ENCODE measurements at places on chromosomes 2 and 18. TPM values are rescaled to one million over a fixed set of nuclear protein-coding genes. Genes with fewer than 3 reads are reported as not detected.

GRCh38 chr2:8281950-8282857 is 399.7 kb upstream of the ID2 start:
- no peak for DNase-seq

DNA sequence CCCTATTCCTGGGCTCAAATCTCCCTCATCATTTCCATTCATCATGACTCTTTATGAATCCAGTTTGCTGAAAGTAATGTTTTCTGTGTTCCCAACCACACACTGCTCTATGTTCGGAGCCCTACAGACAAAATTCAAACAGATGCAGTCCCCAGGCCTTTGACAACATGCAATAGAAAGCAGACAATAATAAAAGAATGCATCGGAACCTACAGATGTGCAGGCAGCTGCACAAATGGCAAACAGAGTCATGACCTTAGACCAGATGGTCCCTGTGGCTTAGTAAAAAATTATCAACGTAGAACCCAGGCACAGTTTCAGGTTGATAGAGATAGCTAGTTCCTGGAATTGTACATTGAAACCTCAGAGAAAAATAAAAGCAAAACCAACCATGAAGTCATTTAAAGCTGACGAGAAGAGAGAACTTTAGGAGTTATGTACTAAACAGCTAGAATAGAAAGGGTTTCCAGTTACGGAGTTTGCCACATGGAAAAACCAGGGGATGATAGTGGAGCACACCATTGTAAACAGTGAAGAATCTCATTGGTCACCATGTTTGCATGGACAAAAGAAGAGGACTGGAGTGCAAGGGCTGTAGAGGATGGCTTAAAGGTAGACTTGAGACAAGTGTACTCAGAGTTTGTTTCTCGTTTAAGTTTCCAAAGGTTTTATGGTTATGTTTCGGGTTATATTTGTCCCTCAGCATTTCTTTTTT is 23.2 kb upstream of the ACVR1 start:
- no peak for DNase-seq

The RNF144A gene
- 40.2 TPM for total RNA-seq

DNA sequence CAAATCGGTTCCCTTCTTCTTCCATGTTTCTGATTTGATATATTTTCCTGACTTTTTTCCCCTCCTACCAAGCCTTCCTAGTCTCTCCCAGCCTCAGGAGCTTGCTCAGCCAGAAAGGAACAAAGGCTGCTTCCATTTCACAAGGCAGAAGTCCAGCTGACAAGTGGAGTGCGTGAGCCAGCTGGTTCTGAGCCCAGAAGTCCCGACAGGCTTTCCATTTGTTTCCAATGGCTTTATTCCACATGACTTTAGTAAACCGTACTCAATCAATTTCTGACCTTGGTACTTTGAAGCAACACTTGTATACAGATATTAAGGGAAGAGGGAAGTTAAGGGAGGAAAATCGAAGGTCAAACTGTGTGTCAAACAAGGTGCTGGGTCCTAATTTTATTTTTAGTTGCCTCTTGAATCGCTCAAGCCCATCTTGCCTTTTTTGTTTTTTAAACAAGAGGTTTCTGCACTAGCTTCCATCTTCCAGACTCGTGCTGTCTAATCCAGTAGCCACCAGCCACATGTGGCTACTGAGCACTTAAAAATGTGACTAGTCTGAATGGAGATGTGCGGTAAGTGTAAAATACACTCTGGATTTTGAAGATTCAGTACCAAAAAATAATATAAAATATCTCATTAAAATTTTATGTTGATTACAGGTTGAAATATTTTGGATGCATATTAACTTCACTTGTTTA is 36.2 kb downstream of the WIPF1 start:
- no peak for DNase-seq

- no peak for DNase-seq
Observed at GRCh38 chr2:103028181-103028580, 266.4 kb downstream of the TMEM182 start.

The ACOXL gene
- 0.19 TPM for total RNA-seq

GRCh38 chr2:159086342-159086741 is 117.9 kb downstream of the TANC1 start:
- no peak for DNase-seq

GRCh38 chr2:234444242-234444730 is 52.6 kb downstream of the ARL4C start:
- DNase-seq: no peak

DNA sequence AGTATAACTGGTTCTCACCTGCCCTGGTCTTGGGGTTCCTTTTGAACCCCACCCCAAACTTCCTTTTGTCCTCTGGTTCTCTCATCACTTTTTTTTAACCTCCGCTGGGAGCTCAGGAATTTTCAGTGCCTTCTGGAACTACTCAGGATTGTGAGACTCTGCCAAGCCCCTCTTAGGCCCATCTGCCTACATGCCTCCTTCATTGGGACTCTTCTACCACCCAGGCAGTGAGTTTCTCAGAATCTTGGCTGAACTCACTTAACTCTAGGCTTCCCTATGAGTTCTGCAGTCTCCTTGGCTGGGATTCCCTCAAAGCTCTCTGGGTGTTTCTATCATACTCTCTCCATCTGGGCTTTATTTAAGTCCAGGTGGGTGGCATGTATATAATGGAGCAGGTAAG is 86.3 kb downstream of the MDH1 start:
- DNase-seq: no peak

The MAP4K4 gene
- total RNA-seq: 171 TPM

- DNase-seq: no peak
Observed at GRCh38 chr2:29182920-29183319, 67.7 kb downstream of the CLIP4 start.

All from progenitor cell of endocrine pancreas (in vitro differentiated cells).